ENCODE measurements at places on chromosomes 6 and 20.

DNA sequence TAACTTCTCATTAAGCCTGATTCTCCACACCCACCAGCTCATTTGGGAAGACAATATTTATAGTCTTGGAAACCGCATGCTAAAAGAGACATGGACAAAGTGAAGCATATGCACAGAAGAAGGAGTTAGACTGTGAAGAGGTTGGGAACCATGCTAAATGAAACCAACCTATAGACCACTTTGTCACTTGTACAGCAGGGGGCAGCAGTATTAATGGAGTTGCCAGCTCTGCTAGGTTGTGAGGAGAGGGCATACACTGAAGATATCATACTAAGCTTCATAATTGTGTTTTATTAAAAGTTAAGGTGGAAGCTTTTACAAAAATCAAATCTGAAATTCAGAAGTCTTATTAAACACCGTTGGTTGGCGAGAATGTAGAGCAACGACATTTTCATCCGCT lies 38.3 kb upstream of the HMGCLL1 start:
- peak; percentile 2 for DNase-seq

DNA sequence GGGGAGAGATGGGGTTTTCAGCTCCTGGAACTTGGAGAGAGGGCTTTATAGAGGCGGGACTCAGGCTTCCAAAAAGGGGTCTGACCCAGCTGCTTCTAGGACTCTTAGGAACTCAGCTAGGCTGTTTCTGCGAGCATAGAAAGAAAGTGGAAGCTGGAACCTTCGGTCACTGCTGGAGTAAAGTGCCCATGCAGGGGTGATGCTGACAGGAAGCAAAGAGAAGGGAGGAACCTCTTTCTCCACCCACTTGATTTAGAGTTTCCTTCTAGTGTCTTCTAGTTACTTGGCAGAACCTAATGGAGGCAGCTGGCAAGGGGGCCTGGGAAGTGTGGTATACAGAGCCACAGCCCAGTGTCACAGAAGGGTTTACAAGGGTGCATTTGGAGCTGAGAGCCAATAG lies 283.6 kb downstream of the QKI start:
- DNase-seq = no peak

GRCh38 chr20:14672066-14672465 lies 334.7 kb upstream of the FLRT3 start:
- DNase-seq = no peak

- DNase-seq = no peak
Measured at GRCh38 chr6:39301606-39302005, 12.6 kb downstream of the KCNK17 start.

GRCh38 chr20:48470141-48470540 lies 357.7 kb downstream of the PREX1 start:
- no peak for DNase-seq

DNA sequence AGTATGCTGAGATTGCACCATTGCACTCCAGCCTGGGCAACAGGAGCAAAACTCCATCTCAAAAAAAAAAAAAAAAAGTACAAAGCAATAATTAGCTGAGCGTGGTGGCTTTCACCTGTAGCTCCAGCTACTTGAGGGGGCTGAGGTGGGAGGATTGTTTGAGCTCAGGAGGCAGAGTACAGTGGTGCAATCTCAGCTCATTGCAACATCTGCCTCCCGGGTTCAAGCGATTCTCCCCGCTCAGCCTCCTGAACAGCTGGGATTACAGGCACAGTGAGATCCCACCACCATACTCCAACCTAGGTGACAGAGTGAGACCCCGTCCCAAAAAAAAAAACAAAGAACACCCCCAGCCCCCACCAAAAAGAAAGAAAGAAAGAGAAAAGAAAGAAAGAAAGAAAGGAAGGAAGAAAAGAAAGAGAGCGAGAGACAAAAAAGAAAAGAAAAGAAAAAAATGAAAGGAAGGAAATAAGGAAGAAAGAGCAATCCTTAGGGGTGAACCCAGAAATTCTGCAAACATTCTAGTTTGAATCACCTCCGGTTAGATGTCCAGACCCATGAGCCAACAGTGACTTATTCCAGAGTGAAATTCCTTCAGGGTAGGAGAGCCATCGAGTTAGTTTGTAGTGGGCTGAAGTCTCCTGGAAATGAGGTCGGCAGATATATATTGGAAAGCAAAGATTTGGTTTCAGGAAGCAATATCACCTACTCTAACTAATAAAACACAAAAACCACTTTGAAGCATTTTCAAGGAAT lies 3.2 kb upstream of the RIPOR3 start:
- DNase-seq = no peak

DNA sequence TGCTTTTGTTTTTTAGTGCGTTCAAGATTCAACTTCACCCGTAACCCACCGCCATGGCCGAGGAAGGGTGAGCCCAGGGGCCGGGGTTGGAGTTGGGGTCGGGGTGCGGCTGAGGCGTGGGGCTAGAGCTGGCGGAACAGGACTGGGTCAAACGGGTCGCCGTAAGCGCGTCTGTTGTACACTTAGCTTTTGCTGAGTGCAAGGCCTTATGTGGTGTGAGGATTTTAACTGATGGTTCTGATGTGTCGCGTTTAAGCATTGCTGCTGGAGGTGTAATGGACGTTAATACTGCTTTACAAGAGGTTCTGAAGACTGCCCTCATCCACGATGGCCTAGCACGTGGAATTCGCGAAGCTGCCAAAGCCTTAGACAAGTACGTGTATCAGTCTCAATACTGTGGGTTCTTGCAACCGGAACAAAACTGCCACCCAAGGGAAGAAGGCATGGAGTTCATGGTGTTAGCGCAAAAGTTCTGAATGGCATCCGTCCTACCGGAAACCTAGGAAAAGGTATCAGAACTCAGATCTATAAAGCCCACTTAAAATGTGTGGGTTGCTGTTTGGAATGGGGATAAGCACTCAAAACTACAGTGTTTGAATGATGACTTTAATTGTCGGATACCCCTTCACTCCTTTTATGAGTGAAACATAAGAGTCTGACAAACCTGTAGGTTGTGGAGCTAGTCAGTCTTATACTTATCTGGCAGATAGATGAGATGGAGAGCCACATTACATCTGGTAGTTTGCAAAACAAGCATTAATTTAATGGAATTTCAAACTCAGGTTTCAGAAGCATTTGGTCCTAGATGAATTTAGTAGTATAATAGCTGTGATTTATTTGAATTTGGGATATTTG lies 574 bp downstream of the RPS12 start:
- DNase-seq = no peak

GRCh38 chr20:3209257-3209945 lies at the start of gene ITPA:
TSS of gene ITPA (plus strand) at chr20:3209498. CDS start at chr20:3209552, 54 bp downstream.
- peak; percentile 39 for DNase-seq

GRCh38 chr6:148928811-148929210 lies 182.0 kb downstream of the UST start:
- DNase-seq = no peak

DNA sequence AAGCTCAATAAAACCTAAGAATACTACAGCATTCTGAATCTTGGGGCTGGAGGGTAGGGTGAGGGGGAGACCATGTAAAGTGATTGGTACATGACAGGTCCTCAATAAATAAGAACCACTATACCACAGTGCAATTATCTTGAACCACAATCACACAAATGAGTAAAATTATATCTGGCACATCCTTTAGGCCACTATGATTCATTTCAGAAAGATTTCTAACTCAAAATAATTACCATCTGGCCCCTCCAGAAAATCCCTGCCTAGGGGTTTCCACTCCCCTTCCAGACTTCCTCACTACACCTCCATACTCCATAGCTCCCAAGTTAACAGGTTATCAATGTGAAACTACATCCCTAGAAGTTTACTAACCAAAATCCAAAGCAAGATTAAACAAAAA lies 19.7 kb downstream of the AKIRIN2 start:
- DNase-seq = no peak

DNA sequence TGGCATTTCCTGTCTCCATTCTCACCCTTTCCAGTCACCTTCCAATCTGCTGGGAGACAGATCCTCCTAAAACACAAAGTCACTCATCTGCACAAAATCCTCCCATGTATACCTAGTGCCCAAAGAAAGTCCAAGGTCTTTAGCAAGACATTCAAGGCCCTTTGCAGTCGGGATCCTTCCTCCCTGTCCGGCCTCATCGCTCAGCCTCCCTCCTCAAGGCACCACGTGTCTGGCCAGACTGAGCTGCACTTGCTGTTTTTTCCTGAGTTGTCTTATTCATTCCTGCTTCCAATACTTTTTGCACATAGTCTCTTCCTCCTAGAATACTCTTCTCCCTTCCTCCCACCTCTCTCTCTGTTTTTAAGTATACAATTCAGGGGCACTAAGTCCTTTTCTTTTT lies 1.4 kb downstream of the TRIM15 start:
- no peak for DNase-seq

Measured in NCI-H2227 treated with DMSO at 0.1 percent for 48 hours (cell line).